ENCODE measurements at places on chromosomes 12 and 14.

- DNase-seq, result no peak
These were observed 43.2 kb upstream of the GRIN2B start for GRCh38 chr12:14024591-14024990.

- DNase-seq, result no peak
These were observed 13.1 kb upstream of the SRSF5 start for GRCh38 chr14:69753860-69754259.

GRCh38 chr12:66709457-66709773 lies 30.5 kb upstream of the GRIP1 start:
- DNase-seq, result no peak

DNA sequence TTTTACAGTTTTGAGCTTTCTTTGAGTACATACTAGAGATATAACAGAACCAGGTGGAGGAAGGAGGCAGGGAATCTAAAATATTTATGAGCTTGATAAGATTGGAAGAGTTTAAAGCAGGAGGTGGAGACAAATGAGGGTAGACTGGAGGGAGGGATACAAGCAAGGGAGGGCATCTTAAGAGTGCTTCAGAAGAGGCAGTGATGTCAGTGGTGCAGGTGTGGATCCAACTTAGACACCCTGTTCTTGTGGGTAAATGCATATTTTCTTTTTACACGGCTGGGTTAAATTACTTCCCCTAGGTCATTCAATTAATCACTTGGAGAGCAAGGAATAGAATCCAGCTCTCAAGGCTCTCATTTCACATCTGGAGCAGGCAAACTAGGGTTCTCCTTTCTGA lies 146.1 kb upstream of the LRIG3 start:
- no peak for DNase-seq

DNA sequence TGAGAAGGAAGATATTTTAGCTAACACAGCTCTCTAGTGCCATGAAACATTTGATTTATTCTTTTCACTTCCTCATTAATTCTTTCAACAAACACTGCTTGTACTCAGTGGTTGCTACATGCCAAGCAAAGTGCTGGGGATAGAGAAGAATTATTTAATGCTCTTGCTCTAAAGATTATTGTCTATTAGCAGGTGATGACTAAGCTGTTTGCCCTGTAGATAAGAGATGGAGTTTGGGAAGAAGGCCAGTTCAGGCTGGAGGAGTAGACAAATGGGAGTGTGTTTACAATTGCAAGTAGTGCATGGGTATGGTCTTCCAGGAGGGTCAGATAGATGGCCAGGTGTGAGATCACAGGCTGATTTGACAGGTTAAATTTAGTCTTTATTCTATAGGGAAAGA lies 99.8 kb upstream of the SEL1L start:
- DNase-seq, result no peak

DNA sequence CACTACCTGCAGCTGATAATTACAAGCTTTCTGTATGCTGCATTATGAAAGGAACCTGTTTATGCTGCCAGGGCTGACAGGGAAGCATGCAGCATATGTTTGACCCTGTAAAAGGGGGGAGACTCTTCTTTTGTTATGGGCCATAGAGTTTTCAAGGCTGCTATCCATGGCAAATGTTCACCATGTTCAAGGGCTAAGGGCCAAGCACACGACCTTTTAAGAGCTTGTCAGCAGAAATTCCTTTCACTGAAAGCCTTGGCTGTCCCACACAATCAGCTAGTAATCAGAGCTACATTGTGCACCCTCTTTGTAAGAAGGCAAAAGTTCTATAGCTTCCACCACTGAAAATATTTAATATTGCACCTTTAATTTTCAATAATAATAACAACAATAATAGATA lies 74.2 kb upstream of the MBIP start:
- DNase-seq, result no peak

DNA sequence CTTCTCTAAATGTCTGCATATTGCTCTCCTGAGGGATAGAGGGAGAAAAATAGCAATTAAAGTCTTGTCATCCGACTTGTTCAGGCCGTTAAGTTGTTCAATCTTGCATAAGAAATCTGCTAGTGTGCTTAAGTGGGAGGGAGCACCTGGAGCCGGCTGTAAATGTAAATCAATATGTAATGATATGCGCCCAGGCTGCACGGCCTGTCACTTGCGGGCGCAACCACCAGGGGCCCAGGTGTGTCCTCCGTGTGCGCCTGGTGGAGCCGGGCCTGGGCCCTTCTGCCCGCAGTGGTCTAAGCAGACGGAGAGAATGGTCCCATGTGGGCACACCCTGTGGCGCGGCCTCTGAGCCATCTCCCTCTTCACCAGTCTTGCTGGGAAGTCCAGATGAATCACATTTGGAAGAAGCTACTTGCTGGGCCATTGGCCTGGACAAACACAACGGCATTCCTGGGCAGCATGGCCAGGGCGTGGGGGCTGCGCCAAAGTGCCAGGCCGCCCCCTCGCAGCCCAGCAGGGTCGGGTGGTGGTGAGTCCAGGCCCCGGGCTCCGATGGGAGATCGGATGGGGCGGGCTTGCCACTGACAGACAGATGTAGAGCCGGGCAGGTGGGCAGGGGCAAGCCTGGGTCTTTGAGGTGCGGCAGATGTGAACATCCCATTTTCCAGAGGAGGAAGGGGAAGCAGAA lies 193.3 kb upstream of the C14orf180 start:
- DNase-seq, result no peak

DNA sequence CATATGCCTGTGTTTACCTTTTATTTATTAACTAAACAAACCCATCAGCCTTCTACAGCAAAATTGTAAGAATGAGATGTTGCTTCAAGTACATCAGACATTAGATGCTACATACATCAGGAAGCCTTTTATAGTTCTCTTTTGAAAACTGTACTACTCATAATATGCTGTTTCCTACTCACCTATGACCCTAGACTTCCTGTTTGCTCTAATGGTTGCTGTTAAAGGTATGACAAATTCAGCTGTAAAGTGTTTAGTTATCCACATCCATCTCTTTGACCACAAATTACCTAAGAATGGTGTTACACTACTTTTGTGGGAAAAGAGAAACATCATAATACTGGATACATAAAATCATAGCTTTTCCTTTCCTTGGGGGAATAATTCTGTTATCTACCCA lies 220.0 kb downstream of the RAD51B start:
- no peak for DNase-seq

DNA sequence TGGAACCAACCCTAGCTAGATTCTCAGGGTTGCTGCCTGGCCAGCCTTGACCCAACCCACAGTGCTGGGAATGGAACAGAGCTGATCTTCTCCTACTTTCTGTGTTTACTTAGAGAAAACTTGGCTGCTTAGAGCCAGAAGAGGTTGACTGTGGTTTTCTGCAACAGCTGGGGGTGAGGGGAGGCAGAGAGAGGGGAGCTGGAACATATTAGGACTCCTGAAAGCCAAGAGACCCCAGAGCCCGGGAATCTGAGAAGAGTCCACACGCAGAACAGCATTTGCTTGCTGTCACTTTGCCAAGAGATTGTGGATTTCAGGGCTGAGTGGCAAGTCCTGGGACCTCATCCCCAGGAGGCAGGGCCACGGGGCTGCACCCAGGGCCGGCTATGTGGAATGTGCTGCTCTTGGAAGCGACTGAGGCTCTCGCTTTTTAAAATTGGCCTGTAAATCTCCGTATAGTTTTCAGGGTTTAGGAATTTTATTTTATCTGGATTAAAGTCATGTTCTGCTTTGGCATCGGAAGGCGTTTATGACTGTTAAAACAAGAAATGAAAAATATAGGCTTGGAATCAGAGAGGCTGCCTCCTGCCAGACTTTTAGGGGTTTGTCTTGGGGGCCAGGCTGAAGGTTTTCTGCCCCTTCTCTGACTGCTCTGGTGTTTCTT lies 22.3 kb upstream of the MED13L start:
- no peak for DNase-seq

GRCh38 chr12:97309921-97310320 lies 152.7 kb upstream of the RMST start:
- DNase-seq, result no peak

- DNase-seq, result no peak
These were observed 23.8 kb downstream of the AACS start for GRCh38 chr12:125089083-125089482.

GRCh38 chr12:31629756-31630732 lies 29.4 kb upstream of the ETFBKMT start:
- no peak for DNase-seq

DNA sequence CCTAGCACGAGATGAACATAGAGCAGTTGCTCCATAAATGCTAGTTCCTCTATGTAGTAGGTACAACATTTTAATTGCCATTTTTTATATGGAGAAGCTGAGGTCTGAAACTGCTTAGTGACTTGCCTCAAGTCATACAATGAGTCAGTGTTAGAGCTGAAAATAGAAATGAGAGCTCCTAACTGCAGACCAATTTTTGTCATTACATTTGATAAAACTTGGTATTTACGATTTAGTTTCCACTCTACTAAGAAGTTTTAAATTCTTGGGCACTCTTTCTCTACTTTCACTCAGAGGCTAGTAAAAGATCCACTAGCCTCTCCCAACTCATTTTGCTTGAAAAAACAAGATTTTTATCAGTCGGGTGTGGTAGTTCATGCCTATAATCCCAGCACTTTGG lies 8.1 kb upstream of the TMED10 start:
- no peak for DNase-seq

GRCh38 chr12:12891080-12891880 lies at the start of gene GPRC5A:
GPRC5A (plus strand) TSS chr12:12891562; CDS start chr12:12908250, 16,688 bp downstream.
- peak; percentile 44 for DNase-seq

- no peak for DNase-seq
These were observed 124.1 kb downstream of the STXBP6 start for GRCh38 chr14:24925771-24926374.

DNA sequence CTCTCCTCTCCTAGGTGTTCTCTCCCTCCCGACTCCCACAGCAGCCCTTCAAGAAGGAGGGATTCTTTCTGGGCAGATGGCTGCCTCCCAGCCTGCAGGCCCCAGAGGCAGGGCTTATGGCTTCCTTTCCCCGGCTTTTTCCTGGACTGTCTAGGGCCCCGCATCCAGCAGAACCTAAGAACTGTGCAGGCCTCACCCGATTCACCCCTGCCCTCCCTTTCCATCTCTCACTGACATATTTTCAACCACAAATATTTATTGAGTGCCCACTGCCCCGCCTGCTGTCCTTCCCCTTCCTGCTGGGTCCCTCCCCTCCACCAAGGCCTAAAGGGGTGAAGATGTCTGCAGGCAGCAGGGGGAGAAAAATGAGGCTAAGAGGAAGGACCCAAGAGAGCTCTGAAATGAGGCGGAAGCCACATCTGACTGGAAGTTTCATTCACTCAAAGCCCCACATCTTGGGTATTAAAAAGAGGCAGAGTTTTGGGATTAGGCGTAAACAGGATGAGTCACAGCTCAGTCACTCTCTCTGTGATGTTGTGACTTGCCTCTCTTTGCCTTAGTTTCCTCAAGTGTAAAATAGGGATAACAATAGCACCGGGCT lies 2.9 kb downstream of the SCNN1A start:
- DNase-seq, result no peak

DNA sequence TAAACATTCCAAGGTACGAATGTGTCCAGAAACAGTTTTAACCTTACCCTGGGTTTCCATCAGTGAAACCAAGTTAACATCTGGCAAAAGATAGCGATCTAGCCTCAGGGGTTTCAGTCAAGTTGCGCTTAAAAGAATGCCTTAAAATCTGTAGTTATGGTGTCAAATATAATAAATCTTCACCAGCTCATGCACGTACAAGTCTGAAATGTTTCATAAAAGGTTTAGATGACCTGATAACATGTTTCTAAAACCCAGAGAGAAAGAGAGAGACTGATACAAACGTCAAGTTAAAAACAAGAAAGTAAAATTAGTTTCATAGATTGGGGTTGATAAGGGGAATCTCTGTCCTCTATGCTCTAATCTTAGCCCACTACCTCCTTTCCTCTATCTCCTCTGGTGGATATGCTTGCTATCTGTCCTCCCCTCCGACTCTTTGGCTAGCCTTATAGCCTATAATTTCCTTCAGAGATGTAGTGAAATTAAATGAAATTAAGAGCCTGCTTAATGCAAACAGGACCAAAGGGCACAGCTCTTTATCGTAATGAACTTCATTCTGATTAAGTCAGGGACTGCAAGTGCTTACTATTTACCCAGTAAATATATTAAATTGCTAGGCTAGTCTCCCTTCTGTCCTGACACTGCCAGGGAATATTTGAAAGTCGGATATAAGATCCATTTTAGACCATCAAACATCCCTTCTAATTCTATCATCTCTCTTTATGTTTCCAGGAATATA lies 18.4 kb upstream of the FOS start:
- no peak for DNase-seq

- DNase-seq, result no peak
These were observed 348.8 kb downstream of the GXYLT1 start for GRCh38 chr12:41795910-41796309.

GRCh38 chr12:113065126-113066007 lies 8.8 kb downstream of the DTX1 start:
- no peak for DNase-seq
